ENCODE measurements at places on chromosomes 16 and 17.

DNA sequence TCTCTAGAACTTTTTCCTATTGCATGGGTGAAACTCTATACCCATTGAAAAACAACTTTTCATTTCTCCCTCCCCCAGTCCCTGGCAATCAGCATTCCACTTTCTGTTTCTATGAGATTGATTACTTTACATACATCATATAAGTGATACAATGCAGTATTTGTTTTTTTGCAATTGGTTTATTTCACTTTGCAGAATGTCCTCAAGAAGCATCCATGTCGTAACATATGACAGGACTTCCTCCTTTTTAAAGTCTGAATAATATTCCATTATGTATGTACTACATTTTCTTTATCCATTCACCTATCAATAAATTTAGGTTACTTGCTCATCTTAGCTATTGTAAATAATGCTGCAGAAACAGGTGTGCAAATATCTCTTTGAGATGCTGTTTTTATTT lies 8.8 kb downstream of the IL21R start:
- DNase-seq, result no peak

- no peak for DNase-seq
Observed at GRCh38 chr16:27890866-27891265, 172.6 kb downstream of the GSG1L start.

GRCh38 chr17:32627239-32627996 lies 140.6 kb downstream of the CDK5R1 start:
- peak; percentile 24 for DNase-seq

GRCh38 chr17:28992625-28993600 lies 12.9 kb downstream of the SEZ6 start:
- peak; percentile 22 for DNase-seq
